Kidney glomerular epithelial cell (primary cell): ENCODE measurements at places on chromosomes 7 and 10.

DNA sequence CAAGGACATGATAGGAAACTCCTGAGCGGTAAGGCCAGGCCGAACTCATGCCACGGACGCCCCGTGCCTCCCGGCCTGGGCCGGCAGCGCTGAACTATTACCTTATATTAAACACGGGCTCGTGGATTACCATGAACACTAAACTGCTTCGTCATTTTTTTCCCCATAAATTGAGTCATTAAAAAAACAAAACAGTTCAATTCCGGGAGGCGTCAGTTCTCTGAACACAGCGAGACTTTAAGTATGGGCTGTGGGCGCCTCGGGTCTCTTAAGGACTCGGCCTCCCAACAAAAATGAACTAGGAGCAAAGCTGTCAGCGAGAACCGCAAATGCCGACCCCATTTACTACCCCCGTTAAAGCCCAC lies 519 bp downstream of the PITRM1 start:
- peak; percentile 66 for DNase-seq

DNA sequence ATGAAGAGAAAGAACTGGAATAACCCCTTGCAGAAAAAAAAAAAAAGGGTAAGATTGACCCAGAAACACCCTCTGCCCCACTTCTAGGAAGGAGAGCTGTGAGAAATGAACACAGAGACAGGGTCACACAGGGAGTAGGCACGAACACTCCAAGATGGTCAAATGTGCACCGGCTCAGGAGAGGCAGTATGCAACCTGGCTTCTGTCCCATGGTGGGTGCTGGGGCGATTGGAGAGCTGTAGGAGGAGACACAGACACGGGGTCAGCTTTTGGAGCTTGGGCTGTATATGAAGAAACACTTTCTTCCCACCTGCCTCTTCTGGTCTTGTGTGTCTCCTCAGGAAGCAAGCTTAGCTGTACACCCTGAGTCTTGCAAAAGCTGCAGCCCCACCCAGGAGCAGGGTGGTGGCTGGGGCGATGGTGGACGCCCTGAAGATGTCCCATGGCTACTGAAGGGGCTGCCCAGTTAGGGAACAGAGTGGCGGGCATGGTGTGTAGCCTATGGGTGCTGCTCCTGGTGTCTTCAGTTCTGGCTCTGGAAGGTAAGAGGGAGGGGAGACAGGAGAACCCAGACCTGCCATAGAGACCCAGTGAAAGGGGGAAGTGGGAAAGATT lies 8.0 kb downstream of the EPHB6 start:
- DNase-seq: no peak

DNA sequence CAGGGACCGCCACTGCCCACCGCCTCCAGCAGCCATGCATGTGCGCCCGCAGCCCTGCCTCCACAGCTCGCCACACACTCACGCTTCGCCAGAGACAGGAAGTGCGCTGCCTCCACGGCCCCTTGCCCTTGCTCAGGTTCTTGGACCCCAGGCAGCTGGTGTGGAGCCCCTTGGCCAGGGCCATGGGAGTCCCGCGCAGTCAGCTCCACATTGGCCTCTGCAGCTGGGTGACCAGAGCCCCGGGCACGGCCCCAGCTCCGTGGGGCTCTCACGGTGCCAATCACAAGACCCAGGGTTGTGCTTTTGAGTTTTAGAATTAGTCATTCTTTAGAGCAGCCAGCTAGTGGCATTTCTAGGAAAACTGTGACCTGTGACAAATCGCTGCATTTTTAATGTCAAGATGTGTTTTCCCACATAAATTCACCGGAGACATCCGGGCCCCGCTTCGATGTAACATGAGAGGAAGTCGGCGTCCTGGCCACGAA lies 4.3 kb upstream of the UTF1 start:
- DNase-seq: no peak

GRCh38 chr7:118094044-118094443 lies 89.9 kb upstream of the LSM8 start:
- no peak for DNase-seq

DNA sequence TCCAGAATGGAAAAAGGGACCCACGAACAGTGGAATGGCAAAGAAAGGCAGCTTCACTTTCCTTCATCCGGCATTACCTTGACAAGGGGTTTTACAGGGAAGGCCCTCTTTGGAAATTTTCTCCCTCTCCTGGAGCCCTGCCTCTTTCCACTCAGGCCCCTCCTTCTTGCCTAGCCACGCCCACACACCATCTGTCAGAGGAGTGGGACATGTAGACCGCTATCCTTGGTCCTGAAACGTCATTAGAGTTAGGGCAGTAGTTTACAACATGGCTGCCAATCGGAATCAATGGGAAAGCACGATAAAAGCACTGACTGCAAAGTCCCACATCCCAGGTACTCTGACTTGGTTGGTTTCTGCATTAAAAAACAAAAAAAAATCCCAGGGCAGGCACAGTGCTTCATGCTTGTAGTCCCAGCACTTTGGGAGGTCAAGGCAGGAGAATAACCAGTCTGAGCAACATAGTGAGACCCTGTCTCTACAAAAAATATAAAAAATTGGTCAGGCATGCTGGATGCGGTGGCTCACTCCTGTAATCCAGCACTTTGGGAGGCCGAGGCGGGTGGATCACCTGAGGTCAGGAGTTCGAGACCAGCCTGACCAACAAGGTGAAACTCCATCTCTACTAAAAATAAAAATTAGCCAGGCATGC lies 96.4 kb downstream of the MARCHF5 start:
- peak; percentile 43 for DNase-seq

DNA sequence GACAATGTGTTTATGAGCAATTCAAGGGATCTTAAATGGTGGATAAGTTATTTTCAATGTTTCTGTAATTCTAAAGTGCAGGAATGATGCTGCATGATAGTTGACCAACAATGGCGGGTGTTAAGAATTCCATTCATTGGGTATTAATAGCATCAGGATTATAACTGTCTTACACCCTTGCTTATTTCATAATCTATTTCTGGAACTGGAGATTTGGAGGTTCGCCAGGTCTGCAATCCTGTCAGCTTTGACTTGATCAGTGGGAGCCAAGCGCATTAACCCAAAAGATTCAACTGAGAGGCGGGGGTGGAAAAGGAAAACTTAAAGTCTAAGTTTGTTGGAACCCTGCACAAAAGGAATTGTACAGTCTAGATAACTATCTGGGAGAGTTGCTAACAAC lies 114.9 kb upstream of the ZEB1 start:
- no peak for DNase-seq

GRCh38 chr10:12512332-12513002 lies 163.1 kb downstream of the CAMK1D start:
- no peak for DNase-seq

- DNase-seq: no peak
These were observed 156.3 kb downstream of the ZNF248 start for GRCh38 chr10:37700886-37701780.

- no peak for DNase-seq
These were observed 110.9 kb downstream of the COL13A1 start for GRCh38 chr10:69912589-69912988.

DNA sequence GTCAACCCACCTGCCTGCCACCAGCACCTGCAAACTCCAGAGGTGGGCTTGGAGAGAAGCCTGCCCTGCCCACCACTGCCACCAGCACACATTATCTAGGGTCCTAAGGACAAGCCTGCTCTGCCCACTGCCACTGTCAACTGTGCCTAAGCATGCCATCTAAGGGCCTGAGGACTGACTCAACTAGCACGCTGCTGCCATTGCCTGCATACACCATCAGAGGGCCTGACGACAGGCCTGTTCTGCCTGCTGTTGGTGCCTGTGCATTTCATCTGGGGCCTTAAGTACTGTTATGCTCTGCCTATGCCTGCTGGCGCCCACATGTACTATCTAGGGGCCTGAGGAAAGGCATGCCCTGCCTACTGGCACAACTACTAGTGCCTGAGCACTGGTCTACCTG lies 27.0 kb upstream of the LRRD1 start:
- no peak for DNase-seq

DNA sequence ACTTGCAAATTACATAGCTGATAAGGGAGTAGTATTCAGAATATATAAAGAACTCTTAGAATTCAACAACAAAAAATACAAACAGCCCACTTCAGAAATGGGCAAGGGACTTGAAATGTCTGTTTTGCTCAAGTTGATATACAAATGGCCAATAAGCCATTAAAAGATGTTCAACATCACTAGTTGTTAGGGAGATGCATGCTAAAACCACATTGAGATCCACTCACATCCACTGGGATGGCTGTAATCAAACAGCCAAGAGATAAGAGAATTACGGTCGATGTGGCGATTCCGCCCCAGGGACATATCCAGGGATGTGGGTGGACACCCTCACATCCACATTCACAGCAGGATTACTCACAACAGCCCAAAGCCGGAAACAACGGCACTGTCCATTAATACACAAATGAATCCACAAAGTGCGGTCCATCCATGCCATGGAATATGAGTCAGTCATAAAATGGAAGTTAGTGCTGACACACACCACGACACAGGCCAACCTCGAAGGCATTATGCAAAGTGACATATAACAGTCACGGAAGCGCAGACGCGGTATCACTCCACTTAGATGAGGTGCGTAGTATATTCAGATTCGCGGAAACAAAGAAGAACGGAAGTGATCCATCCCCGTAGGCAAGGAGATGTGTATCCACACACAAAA lies 227.8 kb downstream of the DNAJB6 start:
- no peak for DNase-seq

- DNase-seq: peak; percentile 95
These were observed 65.2 kb downstream of the GBF1 start for GRCh38 chr10:102310361-102311024.

DNA sequence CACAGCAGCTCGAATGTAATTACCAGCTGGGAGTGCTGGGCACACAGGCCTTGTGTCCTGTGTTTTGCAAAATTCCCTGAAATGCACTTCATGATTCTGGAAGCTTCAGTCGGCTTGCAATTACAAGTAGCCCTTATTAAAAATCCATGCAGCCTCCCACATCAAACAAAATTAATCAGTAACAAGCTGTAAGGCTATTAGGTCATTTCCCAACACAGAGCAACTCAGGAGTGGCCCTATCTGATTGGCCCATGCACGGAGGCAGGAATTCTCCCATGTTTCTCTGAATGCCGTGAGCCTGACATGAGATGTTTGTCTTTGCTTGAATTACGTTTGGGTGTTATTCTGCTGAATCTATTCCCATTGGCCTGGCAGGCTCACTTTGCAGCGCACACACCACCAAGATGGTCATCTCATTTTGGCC lies 36.9 kb downstream of the FOXL3 start:
- DNase-seq: peak; percentile 93

DNA sequence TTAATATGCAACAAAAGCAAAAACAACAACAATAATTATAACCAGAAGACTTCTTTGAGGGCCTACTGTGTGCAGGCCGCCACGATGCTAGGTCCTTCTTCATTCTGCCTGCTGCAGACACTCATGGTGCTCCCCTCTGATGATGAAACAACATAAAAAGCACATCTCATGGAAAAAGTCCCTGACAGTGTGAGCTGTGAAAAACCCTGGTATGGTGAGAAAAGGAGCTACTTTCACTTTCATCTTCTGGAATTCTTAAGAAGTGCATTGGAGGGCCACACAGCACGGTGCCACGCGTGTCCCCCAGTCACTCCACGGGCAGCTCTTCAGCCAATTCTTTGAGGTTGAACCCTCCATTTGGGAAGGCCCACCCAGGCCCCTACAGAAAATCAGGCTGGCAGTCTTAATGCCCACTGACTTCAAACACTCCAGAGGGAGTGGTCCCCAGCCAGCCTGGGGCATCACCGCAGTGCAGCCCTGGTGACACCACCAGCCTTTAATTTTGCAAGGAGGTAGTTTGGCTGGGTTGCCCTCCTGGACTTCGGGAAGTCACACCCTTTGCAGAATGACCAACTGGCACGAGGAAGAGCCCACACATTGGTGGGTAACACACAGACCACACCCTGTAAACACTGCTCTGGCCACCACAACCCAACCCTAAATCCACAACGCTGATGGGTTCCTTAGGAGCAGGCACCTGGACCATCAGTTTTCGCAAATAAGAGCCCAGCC lies 7.7 kb downstream of the KCNMA1 start:
- no peak for DNase-seq

- no peak for DNase-seq
These were observed 91.7 kb downstream of the ATE1 start for GRCh38 chr10:121836171-121836570.

- no peak for DNase-seq
These were observed 124.5 kb downstream of the SLC16A9 start for GRCh38 chr10:59585046-59585700.

DNA sequence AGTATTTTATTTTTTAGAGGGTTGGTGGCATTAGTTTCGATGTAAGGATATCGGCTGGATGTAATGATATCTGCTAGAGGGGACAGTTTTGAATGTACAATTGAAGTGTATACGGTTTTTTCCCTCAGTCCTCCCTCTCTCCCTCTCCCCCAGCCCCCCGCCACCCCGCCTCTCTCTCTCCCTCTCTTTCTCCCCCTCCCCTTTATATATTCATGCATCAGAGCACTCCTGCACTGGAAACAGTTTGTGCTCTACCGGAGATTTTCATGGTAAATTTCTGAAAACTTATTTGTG lies 1.6 kb downstream of the GLCCI1 start:
- peak; percentile 24 for DNase-seq

GRCh38 chr10:18699849-18700840 lies 40.9 kb downstream of the ARL5B start:
- DNase-seq: no peak

DNA sequence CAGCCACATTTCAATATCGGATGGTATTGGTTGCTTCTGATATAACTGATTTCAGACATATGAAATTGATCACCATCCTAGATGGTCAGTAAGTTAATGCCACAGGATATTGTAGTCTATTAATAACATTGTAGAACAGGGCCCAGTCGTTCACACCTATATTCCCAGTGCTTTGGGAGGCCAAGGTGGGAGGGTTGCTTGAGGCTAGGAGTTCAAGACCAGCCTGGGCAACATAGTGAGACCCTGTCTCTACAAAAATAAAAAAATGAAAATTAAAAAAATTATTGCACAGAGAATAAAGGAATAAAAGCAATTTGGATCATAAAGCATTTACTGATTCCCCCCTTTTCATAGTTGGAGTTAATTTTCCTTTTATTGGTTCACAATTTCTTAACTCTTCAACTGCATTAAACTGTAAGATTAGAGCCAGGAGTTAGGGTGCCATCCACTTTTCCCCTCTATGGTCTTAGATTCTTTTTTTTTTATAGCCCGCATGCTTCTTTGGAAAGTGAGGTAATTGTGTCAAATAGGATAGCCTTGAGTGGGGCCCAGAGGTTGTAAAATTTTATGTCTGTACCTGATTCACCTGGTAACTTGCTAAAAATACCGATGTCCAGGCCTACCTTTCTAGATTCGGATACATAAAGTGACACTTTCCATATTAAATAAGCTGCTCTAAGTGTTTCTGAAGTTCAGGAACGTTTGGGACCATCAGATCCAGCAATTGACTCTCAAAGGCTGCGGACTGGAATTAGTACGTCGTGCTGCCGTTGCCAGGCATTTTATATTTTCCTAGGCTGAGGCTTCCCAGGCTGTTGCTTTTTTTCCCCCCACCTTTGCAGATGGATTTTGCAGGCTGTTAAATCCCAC lies 24.7 kb downstream of the ADK start:
- DNase-seq: no peak

DNA sequence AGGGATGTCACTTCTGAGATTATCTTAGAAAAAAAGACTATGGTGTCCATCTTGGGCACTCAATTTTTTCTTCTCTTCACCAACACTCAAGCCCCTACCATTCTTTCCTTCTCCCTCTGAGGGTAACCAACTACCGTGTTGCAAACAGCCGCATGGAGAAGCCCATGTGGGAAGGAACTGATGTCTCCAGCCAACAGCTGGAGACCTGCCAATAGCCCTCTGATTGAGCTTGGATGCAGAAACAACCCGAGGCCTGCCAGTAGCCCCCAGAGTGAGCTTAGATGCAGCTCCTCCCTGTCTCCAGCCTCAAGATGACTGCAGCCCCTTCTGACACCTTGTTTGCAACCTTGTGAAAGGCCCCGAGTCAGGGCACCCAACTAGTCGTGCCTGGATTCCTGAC lies 36.4 kb upstream of the CHCHD3 start:
- no peak for DNase-seq

GRCh38 chr10:22489467-22489866 lies 144.2 kb downstream of the SPAG6 start:
- no peak for DNase-seq
